Cortex of kidney (tissue), 1 donor: ENCODE measurements at places on chromosomes 3 and 15.

GRCh38 chr15:39079296-39079847 lies 501.5 kb upstream of the THBS1 start:
- no peak for DNase-seq

GRCh38 chr3:106824856-106825255 lies 552.4 kb upstream of the CCDC54 start:
- DNase-seq: no peak

- no peak for DNase-seq
These were observed 319.1 kb upstream of the TBL1XR1 start for GRCh38 chr3:177516158-177517011.

DNA sequence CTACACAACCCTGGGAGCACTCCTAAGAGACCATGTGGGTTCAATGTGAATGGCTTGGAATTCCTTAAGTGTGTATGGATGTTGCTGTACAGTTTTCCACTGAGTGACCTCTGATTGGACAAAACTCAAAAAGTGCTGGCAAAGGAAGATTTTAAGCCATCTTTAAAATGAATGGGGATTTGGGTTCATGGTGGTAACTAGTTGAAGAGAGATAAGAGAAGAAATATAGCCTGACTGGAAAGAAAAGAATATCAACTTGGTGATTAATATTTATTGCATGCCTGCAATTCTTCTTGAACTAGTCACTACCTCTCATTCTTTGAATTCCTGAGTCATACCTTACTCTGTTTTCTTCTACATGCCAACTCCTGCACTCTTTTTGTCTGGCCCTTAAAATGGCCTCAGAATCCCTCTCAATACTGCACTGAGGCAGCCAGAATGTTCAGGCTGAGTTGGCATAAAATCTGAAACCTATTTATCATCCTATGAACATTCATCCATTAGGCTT lies 124.7 kb downstream of the RPL22L1 start:
- DNase-seq: no peak

- no peak for DNase-seq
These were observed 58.3 kb upstream of the TRAK1 start for GRCh38 chr3:42032693-42033349.

- DNase-seq: no peak
These were observed 133.7 kb downstream of the CHCHD6 start for GRCh38 chr3:126837773-126838172.

GRCh38 chr15:71628988-71629770 lies 181.2 kb upstream of the NR2E3 start:
- DNase-seq: no peak

DNA sequence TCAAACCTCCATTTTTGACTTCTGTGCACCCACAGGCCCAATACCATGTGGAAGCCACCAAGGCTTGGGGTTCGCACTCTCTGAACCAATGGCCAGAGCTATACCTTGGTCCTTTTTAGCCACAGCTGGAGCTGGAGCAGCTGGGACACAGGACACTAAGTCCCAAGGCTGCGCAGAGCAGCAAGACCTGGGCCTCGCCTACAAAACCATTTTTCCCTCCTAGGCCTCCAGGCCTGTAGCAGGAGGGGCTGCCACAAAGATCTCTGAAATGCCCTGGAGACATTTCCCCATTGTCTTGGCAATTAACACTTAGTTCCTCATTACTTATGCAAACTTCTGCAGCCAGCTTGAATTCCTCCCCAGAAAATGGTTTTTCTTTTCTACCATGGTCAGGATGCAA lies 81.3 kb downstream of the ZMAT3 start:
- no peak for DNase-seq

- DNase-seq: no peak
These were observed 7.5 kb upstream of the CMTM6 start for GRCh38 chr3:32510075-32510724.

GRCh38 chr15:80750575-80750974 lies 28.6 kb upstream of the CEMIP start:
- no peak for DNase-seq

DNA sequence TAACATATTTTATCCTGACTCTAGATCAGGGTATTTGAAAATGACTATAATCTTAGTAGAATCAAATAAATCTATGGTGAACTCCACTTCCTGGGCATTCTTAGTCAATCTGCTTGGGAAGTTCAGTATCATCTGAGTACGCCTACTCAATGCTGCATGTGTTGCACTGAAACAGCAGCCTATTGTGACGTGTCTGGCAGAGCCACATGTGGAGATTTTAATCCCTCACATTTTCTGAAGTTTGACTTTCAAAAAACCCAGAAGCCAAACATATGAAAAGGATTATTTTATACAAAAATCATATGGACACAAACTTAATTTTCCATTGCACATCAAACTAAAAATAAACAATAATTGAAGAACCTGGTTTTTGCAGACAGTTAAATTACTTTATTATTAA lies 798.3 kb downstream of the ROBO1 start:
- no peak for DNase-seq

DNA sequence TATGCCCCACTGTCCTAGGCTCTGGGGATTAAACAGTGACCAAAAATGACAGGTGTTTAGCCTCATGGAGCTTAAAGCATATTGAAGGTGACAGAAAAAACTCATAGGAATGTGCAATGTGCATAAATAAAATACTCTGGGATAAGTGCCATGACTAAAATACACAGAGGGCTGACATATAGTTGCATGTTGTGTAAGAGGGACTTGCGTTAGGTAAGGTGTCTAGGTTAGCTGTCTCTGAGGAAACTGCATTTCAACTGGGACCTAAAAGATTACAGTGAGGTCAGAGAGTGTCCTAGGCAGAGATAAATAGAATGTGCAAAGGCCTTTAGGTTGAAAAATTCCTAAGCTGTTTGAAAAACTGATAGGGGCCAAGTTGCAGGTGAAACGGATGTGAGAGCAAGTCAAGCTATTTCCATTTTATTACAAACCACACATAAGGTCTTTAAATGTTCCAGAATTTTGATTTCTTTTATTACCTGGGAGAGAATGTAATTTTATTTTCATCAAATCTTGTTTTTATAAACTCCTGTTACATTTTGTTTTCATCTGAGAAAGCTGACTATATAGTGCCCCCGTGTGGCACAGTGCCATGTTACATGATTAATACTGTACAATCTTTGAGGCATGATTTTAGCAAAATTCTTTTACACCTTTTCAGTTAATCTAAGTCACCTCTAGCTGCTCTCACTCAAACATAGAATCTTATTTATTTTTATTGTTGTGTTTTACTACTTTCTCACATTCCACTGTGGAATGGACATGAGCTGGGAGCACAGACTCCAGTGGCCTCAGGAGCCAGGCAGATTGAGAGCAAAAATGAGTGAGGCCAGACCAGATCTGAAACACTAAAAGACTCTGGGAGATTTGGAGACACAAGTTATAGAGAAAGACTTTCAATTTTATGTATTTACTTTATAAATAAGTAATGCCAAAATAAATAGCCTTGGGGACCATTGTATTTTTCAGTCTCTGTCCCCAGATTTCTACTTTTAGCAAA lies 259.6 kb upstream of the ZNF717 start:
- DNase-seq: no peak

DNA sequence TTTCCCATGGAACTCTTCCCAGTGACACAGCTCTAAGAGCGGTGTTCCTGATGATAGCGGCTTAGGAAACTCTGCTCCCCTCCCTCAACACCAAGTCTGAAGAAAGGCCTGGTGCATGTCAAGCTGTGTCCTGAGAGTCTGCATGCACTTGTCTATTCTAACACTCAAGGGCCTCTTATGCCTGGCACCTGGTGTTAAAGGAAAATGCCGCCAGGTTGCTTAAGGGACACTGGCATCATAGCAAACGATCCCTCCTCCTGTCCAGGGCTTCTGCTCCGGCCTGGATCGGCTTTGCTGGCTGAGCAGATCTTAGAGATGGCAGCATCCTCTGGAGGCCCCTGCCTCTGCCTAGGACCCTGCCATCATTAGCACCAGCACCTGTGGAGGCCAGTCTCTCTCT lies 121.7 kb downstream of the MEGF11 start:
- no peak for DNase-seq
